ENCODE measurements at places on chromosomes 1 and 21.

- no peak for DNase-seq
These were observed 23.3 kb upstream of the NBL1 start for GRCh38 chr1:19620786-19621185.

DNA sequence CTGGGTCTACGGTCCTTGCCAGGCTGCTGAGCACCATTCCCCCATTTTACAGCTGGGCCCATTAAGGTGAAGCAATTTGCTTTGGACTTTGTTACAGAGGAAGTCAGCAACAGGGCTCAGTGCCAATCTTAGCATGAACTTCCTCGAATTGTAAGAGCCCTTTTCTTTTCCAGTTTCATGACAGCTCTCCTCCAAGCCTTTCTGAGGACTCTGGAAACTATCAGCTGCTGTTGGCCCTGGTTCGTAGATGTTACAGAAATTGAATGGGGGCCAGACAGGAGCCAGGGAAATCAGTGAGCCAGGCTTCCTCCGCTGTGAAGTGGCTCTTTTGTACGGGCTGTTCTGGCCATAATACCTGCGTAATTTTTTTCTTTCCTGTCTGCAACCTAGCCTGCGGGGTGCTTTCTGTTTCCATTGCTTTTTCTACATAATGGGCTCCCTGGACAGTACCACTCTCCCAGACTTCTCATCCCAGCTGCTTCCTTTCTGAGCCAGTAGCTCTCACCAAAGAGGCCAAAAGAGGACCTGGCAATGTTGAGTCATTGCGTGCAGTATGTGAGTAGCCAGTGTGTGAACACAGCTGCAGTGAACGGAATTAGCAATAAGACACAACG, 386.3 kb downstream of the DISC1 start:
- DNase-seq, result peak; percentile 64

- DNase-seq, result no peak
These were observed 14.4 kb upstream of the DIPK1A start for GRCh38 chr1:92975551-92976232.

DNA sequence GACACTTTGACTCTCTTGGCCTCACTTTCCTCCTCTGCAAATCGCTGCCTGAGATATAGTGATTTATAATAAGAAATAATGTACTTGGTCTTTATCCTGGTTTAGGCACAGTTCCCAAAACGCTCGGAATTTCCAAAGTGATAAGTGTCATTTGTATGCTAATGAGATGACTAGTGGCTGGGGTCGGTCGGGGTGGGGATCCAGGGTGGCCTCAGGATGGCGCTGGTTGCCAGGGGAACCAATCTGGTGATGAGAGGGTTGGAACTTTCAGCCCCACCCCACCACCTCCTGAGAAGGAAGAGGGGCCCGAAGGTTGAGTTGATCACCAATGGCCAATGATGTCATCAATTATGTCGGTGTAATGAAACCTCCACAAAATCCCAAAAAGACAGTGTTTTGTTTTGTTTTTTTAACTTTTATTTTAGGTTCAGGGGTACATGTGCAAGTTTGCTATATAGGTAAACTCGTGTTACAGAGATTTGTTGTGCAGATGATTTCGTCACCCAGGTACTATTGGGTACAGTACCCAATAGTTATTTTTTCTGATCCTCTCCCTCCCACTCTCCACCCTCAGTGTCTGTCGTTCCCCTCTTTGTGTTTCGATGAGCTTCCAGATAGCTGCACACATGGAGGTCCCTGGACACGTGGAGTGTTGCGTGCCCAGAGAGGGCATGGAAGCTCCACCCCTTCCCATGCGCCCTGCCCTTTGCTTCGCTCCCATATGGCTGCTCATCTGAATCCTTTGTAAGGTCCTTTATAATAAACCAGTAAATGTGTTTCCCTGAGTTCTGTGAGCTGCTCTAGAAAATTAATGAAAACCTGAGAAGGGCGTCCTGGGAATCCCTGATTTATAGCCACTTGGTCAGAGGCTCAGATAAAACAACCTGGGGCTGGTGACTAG, 97.2 kb downstream of the KCNN3 start:
- no peak for DNase-seq

GRCh38 chr1:226937940-226938725, 2.0 kb upstream of the COQ8A start:
- peak; percentile 29 for DNase-seq

GRCh38 chr1:85615586-85616363, 35.2 kb downstream of the CCN1 start:
- peak; percentile 52 for DNase-seq

- no peak for DNase-seq
These were observed 40.1 kb downstream of the LAMC1 start for GRCh38 chr1:183063349-183063748.

All from islet precursor cell (in vitro differentiated cells).